ENCODE measurements at places on chromosomes 4 and X.

GRCh38 chr4:19575924-19576323 is 675.8 kb upstream of the SLIT2 start:
- DNase-seq: peak; percentile 34

GRCh38 chrX:141632124-141632523 is 42.6 kb downstream of the SPANXA2 start:
- no peak for DNase-seq

GRCh38 chrX:137945470-137945869 is 379.5 kb downstream of the ZIC3 start:
- no peak for DNase-seq

DNA sequence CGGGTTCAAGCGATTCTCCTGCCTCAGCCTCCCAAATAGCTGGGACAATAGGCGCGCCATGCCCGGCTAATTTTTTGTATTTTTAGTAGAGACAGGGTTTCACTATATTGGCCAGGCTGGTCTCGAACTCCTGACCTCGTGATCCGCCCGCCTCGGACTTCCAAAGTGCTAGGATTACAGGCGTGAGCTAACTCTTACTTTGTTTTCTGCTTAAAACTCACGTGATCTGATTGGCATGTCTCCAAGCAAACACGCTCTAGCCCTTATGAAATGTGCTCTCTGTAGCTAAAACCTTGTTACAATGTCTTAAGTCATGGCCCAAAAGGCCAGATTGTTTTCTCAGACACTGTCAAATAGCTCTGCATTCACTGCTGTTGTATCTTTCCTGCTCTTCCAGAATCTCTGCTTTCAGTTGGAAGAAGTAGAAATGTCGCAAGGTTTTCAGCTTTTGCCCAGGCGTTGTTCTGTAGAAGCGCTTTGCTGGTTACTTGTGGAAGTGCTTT is 39.7 kb upstream of the OGT start:
- no peak for DNase-seq

- peak; percentile 12 for DNase-seq
Observed at GRCh38 chr4:117134386-117134785, 49.0 kb upstream of the TRAM1L1 start.

GRCh38 chrX:3504916-3505315 is 158.5 kb upstream of the MXRA5 start:
- no peak for DNase-seq

DNA sequence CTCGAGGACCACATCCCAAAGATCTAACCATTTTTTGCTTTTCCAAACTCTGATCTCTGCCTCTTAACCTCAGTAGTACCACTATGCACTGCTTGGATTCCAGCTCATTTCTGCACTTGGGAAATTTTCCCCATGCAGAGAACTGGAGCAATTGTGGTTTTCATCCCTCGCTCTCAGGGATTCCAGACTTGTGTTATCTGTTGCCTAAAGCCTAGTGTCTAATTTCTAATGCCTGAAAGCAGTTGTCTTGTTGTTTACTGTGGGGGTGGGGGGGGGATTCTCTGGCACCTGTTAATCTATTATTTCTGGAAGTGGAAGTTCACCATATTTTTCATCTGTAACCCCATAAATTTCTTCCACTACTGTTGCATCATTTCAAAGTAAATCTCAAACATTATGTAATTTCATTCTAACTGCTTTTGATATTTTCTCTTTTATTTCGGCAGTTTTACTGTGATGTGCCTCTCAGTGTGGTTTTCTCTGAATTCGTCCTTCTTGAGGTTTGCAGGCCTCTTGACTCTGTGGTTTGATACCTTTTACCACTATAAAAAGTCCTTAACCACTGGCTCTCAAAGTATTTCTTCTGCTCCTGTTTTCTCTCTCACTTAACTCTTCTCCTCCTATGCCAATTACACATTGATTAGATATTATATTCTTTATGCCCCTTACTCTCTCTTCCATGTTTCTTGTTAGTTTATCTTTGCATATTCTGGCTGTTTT is 205.6 kb upstream of the EOLA2 start:
- DNase-seq: no peak

DNA sequence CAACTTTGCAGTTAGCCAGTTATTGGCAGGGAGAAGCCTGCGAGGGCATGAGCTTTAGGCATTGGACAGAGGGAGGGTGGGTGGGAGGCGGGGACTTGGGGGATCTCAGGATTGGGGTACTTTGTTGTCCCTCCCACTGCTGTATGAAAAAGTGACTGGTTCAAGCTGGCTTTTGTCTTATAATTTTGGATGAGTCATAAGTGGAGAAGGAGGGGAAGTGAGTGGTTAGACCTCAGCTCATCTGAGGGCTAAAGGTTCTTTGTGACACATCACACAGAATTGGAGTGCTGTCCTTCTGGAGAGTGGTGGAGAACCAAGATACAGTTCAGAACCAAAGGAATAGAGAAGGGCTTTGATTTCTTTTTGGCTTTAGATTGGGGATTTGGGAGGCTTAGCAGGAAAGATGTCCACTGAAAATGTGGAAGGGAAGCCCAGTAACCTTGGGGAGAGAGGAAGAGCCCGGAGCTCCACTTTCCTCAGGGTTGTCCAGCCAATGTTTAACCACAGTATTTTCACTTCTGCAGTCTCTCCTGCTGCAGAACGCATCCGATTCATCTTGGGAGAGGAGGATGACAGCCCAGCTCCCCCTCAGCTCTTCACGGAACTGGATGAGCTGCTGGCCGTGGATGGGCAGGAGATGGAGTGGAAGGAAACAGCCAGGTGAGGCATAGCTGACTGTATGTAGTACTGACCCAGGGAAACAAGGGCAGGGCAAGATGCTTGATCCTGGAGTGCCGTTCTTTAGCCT is at the start of gene SLC4A4:
Gene SLC4A4 (plus strand): TSS at position 175 of the 748 bp plus-strand sequence.
- no peak for DNase-seq

DNA sequence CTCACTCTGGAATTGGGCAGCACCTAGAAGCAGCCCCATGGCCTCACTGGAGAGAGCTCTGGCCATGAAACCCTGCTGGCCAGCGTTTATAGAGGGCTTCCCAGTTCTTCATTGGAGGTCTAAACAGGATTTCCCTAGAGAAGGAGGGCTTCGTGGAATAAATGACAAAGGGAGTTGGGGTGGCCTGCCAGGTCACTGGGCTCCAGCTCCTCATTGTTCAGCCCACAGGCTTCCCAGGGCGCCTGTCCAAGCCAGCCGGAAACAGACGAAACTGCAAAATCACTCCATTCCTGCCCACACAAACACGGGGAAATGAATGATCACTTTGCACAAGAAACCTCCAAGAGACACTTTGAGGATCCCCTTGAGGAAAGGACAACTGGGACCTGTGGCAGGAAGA is 189.7 kb downstream of the TSPAN5 start:
- no peak for DNase-seq

DNA sequence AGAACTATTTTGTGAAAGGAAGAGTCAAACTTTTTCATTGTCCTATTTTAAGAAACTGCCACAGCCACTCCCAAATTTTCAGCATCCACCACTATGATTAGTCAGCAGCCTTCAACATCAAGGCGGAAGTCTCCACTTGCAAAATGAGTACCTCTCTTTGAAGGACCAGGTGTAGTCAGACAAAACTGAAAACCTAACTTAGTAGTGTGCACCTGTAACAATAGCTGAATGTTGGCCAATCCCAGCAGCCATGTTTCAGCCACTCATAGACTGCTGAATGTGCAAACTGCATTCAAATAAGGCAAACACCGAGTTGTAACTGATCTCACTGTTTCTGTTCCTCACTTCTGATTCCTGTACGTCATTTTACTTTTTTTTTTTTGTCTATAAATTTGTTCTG is 341.1 kb downstream of the IL15 start:
- peak; percentile 88 for DNase-seq

- DNase-seq: no peak
Observed at GRCh38 chr4:174189392-174190015, 94.0 kb downstream of the FBXO8 start.

GRCh38 chr4:52366621-52367020 is 292.5 kb downstream of the USP46 start:
- no peak for DNase-seq

- no peak for DNase-seq
Observed at GRCh38 chr4:96835991-96836390, 996.1 kb downstream of the PDHA2 start.

DNA sequence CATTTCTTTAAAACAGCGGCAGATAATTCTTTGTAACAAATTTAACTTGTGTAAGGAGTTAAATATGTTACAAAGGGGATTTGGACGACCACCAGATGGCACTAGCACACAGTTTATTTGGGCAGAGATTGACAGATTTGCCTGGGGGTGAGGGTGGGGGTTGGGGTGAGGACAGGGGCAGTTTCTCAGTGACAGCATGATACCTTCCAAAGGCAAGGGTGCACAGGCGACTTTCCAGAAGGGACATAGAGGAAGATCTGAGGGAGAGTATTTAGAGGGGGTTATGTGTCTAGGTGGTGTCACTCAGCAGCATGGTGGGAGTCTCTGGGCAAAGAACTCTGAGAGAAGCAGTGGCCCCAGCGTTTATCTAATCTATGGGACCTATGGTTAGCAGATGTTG is 9.6 kb upstream of the TMA16 start:
- DNase-seq: peak; percentile 45

DNA sequence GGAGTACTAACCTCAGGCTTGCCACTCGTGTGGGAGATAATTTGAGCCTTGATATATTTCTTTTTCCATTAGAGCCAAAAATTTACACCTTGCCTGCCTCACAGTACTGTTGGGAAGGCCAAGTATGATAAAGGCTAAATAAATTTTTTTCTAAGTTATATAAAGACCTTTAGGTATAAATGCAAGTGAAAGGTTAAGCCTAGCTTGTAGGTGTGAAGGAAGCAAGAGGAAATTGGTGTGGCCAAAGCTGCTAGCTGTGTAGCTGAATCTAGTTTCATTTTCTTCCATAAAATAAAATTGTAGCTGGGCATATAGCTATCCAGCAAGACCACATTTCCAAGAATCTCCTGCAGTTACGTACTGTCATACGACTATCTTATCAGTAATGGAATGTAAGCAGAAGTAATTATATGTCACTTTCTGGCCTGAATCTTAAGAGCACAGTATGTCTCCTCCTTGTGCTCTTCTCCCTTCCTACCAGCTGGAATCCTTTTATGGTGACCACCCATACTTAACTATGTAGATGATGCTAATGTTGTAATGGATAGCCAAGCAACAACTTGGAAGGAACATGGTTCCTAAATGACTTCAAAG is 14.3 kb upstream of the GABRE start:
- no peak for DNase-seq

DNA sequence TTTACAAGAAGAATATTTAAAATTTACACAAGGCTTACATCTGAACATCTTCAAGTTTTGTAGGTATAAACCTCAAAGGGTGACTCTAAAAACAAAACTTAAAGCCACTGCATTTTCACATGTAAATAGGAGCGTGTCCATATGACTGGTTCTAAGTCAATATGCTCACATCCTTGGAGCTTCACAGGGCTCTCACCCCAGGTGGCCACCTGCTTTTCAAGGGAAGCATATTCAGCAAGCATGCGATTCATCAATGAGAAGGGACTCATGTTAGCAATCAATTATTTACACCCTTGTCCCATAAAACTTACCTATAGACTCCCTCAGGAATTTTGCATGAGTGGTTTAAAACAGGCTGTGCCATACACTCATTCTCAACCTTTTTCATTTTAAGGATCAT is 17.8 kb upstream of the KLHL34 start:
- no peak for DNase-seq

DNA sequence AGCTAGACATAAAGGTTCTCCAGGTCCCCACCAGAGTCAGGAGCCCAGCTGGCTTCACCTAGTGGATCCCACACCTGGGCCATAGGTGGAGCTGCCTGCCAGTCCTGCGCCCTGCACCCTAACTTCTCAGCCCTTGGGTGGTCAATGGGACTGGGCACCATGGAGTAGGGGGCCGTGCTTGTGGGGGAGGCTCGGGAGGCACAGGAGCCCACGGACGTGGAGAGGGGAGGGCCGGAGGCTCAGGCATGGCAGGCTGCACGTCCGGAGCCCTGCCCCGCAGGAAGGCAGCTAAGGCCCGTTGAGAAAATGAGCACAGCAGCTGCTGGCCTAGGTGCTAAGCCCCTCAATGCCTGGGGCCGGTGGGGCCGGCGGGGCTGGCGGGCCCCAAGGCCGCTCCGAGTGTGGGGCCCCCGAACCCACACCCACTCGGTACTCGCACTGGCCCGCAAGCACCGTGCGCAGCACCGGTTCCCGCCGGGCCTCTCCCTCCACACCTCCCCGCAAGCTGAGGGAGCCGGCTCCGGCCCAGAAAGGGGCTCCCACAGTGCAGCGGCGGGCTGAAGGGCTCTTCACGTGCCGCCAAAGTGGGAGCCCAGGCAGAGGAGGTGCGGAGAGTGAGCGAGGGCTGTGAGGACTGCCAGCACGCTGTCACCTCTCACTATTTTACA is 291.1 kb downstream of the KLHL4 start:
- DNase-seq: no peak

DNA sequence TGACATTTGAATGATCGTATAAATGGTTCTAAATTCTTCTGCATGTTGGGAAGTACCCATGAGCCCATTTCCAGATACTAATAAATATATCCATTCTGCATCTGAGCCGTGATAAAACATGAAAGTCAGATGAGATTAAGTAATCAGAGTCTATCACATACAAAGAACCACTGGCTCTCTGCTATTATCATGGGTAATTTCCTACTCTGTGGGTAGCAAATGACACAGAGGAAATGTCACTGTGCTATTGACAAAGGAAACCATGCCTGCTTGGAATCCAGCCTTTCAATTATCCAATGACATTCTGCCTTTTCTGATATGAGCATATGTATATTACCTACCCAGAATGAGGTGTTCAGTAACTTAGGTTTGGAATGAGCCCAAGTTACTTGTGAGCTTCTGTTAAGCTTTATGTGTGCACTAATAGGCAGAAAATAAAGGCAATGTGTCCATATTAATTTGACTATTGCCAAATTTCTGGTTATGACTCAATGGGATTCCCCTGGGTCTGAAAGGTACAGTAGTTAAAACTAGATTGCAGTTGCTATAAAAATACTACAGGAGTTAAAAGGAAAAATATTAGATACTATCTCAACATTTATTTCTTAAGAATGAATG is 238.7 kb upstream of the KCNIP4 start:
- no peak for DNase-seq

GRCh38 chrX:15749642-15750610 is 11.9 kb downstream of the CA5B start:
- no peak for DNase-seq

DNA sequence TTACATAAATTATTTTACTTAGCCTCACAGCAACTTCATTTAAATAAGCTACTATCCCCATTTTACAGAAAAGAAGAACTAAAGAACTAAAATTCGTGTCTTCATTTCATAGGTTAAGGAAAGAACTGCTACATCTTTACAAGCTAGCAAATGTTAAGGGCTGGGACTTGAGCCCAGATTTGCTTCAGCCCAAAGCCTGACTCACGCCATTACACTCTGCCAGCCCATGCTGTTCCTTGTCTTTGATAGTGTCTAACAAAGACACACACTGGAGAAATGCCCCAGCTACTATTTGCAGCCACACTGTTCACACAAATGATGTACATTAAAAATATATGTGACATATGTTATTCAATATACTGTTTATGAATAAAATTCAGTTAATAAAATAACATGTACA is 29.0 kb upstream of the ERVMER34-1 start:
- no peak for DNase-seq

GRCh38 chrX:118212817-118213183 is 96.2 kb upstream of the KLHL13 start:
- peak; percentile 58 for DNase-seq

Data from RPMI8226 (cell line).